ENCODE measurements at places on chromosomes 2 and 18. TPM values are rescaled to one million over a fixed set of nuclear protein-coding genes. Genes with fewer than 3 reads are reported as not detected.

GRCh38 chr2:100924520-100925451 lies 77.3 kb upstream of the RPL31 start:
- DNase-seq: no peak

GRCh38 chr2:176637486-176638166 lies 368.4 kb downstream of the MTX2 start:
- peak; percentile 68 for DNase-seq

- peak; percentile 93 for DNase-seq
These were observed 37.5 kb upstream of the SEMA4C start for GRCh38 chr2:96907115-96908041.

DNA sequence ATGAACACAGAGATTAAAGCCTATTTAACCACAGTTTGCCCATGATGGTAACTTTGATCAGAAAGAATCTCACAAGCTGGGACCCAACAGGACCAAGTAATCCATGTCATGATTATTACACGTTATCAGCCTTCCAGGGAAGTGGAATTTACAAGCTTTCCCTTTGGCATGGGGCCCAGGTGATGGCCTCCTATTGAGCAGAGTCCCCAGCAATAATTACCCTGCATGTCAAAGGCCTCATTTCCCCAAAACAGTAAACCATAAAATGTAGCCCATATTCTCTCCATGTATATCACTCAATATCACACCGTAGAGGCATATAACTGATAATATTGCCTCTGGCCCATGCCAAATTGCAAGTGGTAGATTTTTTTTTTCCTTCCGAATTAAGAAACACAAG lies 38.9 kb downstream of the PRKRA start:
- DNase-seq: no peak

Gene SNRNP200
- total RNA-seq: 50.9 TPM

- no peak for DNase-seq
These were observed 102.0 kb upstream of the PPP1CB start for GRCh38 chr2:28649481-28650265.

Gene CCBE1
- 3.6 TPM for total RNA-seq

GRCh38 chr2:42900289-42900891 lies 108.0 kb upstream of the HAAO start:
- no peak for DNase-seq

Gene RAB6C
- 0.16 TPM for total RNA-seq

DNA sequence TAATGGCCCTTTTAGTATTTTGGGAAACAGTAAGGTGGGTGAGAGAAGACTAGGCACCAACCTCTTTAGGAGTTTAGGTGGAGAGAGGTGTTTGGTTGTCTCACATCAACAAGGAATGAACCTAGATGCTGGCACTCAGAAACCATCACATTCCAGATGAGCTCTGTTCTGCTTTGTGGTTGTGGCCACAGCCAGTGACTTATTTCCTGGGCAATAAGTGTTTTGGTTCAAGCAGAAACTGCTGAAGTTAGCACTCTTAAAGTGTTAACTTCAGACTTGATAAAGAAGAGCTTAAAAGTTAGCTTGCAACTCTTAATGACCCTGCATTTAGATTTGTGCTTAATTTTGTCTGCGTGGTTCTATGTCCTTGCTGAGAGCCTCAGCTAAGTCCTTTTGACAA lies 929.2 kb downstream of the SLC4A3 start:
- no peak for DNase-seq

- DNase-seq: no peak
These were observed 234.0 kb downstream of the HAUS1 start for GRCh38 chr18:46338205-46338604.
